Naive thymus-derived CD4-positive, alpha-beta T cell (primary cell): ENCODE measurements at places on chromosomes 7 and 10. TPM values are rescaled to one million over a fixed set of nuclear protein-coding genes. Genes with fewer than 3 reads are reported as not detected.

DNA sequence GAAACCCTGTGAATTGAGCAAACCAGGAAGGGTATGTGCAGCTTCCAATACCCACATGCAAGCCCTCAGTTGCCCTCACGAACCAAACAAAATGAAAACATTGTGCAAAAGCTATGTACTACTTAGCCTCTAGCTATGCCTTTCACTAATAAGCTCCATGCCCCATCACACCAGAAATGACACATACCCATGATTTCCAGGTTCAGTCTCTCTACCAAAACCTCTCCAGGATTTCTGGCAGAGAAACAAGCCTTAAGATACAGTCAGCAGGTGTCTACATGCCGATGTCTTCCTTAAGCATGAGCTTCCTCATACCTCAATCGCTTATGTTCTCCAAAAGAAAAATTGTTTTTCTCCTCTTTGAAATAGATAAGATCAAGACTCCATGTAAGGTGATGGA lies 527.8 kb upstream of the AUTS2 start:
- DNase-seq = no peak

DNA sequence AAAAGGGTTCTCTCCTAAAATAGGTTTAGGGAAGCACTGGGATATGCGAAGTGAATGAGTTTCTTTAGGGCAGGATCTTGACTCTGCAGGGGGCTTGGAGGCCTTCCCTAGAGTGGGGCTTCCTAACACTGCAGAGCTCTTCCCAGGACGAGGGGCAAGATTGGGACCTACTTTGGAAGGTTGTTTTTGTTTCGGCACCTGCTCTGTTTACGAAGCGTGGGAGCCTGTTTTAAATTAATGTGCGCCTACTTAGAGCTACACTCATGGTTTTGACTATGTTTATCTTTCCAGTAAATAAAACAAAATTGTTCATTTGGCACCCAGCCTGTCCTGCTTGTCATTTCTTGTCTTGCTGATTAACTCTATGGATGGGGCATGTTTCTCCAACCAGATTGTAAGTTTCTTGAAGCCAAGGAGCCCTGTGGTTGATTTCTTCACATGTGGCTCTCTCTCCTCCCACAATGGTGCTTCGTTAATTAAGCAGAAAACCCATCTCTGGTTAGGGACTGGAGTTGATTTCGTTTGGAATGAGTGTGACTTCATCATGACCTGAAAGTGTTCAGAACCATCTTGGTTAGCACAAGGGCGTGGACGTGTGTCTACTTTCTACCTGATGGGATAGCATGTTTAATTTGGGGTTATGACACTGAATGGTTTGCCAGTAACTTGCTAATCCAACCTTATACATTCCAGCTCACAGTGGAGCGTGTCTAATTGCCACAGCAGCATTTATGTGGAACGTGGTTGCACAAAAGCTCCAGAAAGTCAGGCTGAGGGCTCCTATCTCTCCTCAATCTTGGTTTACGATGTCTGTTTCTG lies 98.1 kb downstream of the TCF7L2 start:
- DNase-seq = no peak

- DNase-seq = no peak
Observed at GRCh38 chr7:131605280-131605878, 49.0 kb upstream of the PODXL start.

DNA sequence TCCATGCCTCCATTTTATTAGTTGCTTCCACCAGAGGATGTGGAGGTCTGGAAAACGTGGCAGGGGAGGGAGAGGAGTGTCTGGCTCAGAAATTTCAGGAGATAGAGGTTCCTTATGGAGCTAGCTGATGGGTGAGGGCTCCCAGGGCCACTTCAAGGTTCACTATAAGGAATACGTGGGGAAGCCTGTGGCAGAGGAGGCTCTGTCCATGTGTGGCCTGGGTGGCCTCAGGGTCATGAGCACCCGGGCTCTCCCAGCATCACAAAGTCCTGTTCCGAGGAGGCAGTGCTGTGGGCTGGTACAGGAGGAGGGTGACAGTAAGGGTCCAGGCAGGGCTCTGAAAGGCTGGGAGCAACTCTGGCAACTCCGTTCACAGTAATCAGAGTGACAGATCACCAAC lies 24.6 kb downstream of the ARHGAP22 start:
- DNase-seq = no peak

The DYNC1I1 gene
- not detected for total RNA-seq

- no peak for DNase-seq
Observed at GRCh38 chr7:70406950-70407209, 725.1 kb upstream of the GALNT17 start.

The CDHR3 gene
- total RNA-seq = 6.5 TPM

DNA sequence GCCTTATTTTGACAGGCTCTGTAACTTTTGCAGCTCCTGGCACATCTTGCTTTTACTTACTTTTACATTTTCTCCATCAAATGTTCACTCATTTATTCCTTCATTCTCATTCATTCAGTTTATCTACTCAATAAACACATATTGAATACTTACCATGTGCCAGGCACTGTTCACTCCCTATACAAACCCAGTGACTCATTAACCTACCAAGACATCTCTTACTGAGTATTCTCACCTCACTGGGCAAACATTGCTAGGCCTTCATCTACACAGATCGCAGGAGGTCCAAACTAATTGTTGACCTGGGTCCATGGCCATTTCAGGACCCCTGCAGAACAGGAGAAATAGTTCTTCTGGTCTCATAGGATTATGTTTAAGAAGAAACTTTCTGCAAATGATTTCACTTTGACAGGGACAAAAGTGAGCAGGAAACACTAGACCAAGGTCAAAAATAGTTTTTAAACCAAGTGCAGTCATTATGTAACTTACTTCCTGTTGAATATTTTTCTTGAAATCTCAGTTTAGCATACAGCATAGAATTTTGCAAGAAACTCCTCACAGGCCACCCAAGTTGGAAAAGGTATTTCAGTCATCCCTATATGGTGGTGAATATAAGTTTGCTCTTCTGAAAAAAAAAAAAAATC lies 17.6 kb downstream of the SLC26A4 start:
- DNase-seq = peak; percentile 2
